ENCODE measurements at places on chromosomes 1 and 21.

DNA sequence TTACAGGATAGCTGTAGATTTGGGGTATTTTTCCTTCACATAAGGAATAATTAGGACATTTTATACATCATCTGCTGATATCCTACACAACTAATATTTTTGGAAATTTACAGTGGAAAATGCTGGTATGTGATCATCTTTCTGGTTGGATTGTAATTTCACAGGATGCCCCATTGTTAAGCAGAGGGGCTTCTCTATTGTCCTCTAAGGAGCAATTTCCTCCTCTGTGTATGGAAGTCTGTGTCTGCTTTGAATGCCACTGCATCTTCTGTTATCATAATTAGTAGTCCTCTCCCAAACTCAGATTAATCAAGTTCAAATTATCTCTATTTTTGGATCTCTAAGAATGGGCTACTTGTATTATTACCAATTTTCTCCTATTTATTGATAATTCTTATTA is 988.1 kb upstream of the B3GALT2 start:
- no peak for DNase-seq

DNA sequence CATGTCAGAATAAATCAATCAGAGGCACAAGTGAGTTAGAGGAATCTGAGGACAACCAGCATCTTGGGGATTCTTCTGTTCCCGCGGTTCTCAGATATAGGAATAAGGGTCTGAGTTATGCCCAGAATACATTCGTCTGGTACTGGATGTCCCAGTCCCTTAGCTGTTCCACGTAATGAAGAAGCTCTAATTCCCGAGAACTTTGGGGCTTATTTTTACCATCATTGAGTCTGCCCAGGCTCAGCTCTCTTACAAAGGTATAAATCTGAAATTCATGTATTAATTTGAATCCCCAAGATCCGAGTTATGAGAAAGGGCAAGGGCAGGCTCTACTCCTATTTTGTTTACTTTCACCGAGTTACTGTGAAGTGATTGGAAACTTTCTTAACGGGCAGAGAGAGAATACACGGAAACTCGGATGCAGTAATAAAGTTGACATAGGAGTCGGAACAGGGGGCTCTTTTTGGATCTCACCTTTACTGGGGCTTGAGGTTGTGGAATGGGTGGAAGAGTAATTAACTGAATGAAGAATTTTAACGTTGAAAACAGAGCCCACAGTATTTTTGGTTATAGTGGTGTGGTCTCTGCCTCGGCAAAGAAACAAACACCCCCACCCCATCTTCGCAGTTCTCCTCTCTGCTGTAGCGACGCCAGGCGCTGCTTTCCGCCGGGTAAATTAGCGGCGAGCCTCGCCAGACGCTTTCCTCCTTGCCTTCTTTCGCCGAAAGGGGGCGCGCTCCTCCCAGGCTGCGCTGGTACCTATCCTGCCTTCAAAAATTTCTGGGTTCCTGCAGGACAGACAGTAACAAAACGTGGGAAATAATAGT is 7.1 kb downstream of the PRRX1 start:
- DNase-seq = peak; percentile 35

DNA sequence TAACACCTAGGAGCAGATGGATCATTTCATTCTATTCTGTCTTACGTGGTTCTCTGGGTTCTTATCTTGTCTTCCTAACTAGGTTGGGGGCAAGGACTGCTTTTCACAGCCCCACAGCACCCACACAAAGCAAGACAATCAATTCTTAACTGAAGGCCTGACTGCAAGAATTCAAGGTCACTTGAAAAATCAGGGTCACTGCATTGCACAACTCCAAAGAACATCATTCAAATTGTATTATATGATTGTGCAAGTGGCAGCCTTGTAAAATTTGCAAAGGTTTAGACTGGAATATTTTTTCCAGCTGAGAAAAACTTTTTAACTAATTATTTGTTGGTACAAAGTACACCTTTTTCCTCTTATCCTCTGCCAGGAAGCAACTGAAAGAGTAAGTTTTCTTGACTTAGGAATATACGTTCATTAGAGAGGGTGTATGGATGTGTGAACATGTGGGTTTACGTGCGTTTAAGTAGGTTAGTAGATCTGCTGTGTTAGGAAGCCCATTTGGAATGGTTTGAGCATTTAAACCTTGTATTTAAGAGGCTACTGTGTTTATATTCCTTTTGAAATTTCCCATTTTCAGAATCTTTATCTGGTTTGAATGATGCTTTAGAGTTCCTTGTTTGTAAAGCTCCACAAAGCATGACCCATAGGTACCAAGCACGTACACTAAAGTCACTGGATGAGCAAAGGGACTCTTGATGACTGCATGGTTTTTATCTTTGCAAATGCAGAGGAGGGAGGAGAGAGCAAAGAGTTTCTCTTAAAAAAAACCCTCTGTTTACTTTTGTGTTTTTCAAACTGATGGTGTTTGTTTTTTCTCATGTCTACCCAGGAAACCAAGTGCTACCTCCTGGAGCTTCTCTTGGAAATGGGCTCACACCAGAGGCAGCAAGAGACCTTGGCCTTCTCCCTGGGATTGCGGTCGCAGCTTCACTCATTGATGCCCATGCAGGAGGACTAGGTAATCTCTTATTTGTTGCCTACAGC is 214.9 kb downstream of the FGGY start:
- no peak for DNase-seq

DNA sequence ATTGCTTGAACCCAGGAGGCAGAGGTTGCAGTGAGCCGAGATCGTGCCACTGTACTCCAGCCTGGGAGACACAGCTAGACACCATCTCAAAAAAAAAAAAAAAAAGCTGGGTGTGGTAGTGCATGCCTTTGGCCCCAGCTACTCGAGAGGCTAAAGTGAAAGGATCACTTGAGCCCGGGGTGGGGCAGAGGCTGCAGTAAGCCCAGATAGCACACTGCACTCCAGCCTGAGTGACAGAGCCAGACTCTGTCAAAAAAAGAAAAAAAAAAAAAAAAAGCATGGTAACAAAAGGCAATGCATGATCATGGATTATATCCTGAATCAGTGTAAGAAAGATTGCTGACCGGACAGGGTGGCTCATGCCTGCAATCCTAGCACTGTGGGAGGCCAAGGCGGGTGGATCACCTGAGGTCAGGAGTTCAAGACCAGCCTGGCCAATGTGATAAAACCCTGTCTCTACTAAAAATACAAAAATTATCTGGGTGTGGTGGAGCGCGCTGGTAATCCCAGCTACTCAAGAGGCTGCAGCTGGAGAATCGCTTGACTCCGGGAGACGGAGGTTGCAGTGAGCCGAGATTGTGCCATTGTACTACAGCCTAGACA is 76.3 kb downstream of the RUSC1 start:
- no peak for DNase-seq

- no peak for DNase-seq
Measured at GRCh38 chr1:237227476-237227875, 185.5 kb downstream of the RYR2 start.

DNA sequence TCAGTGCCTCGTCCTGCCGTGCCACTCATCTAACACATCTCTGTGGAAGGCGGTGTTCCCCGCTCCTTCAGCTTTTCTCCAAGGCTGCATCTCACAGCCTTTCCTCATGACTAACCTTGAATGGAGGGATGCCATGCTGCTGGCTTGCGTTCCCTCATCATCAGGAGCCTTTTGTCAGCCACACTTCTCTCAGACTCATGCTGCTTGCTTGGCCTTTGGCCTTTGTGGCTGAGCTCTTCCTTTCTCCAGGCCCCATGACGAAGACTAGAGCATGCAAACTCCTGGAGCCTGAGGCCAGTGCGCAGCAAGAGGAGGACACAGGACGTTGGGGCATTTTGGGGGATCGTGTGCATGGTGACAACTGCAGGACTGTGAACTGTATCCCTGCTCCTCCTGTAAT is 70.8 kb downstream of the SYT2 start:
- DNase-seq = no peak

- peak; percentile 22 for DNase-seq
Measured at GRCh38 chr1:55140546-55140983, 74.6 kb downstream of the USP24 start.

DNA sequence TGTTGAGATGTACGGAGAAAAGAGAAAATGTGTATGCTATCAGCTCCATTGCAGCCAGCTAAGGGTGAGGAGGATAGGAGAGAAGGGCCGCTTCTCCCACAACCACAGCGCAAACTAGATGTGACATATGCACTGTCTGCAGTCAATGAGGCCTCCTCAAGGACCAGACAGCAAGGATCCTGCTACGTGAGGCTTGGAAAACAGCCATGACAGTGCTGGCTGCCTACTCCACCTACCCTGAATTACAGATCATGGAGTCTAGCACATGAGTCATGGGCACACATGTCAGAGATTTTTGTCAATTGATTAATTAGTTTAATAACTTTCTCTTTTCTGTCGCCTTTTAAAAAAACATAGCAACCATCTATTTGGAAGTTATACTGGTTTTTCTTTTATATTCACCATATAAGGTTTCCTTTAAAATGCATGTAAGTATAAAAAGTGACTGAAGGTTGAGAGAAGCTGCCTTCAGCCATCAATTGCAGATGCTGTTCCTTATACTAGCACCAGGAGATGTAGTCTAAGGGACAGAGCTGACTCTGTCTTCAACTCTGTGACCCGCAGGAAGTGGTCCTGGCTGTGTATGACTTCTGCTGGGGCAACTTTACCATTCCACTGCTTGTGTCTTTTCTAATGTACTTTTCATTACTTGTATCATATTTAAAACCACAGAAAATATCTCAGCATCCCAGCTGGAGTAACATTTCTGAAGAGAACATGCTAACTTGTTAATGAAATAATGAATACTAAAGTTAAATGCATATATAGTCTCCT is 3.1 kb downstream of the VPS26C start:
- no peak for DNase-seq

DNA sequence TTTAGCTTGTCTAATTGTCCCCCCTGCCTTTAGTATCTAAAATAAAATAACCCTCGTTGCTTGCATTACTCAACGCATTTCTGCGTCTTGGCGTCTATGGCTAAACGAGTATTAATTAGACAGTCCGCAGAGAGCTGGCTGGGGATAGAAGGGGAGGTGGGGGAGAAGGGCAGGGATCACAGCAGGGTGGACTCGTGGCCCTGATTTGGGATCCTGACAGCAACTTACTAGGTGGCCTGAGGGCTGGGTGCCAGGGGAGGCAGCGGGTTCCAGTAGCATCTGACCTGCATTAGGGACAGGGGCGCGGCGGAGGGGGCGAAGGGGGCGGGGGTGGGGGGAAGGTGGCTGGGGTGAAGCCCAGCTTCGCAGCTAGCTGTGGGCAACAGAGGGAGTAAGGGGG is 1.1 kb upstream of the BACE2 start:
- DNase-seq = no peak

DNA sequence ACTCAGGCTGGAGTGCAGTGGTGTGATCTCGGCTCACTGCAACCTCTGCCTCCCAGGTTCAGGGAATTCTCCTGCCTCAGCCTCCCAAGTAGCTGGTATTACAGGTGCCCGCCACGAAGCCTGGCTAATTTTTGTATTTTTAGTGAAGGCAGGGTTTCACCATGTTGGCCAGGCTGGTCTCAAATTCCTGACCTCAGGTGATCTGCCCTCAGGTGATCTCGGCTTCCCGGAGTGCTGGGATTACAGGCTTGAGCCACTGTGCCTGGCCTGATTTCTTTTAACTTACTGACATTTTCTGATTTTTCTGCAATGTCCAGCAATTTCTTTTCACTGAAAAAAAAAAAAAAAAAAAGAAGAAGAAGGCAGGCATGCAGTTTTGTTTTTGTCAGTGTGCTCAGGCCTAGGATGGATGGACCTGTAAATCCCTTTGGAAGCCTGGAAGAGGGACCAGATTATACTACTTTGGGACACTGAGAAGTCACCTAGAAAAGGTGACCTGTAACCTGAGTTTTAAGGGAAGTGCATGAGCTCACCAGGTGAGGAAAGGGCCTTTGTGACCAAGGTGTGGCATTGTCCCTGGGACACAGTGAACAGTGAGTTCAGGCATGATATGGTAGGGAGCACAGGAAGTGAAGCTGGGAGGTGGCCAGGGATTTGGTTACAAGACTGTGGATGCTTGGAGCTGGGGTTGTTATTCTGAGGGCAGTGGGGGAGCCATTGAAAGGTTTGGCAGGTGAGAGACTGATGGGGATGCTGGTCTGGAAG is 2.7 kb upstream of the TMEM61 start:
- DNase-seq = no peak

- no peak for DNase-seq
Measured at GRCh38 chr1:174491606-174492005, 43.8 kb downstream of the GPR52 start.

DNA sequence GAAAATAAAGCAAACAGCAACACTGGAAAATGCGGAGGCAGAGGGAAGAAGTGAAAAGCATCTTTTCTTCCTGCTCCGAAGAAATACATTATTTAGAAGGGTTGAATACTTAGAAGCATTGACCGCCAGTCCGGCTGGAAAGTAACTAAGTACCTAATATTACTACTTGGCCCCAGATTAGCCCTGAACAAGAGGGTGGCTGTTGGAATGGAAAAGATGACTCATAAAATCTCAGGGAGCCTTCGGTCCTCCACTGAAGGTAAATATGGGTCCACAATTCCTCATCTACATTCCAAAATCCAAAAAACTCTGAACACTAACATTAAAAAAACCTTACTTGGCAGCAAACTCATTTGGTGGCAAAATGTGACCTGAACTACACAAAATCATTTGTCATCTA is 40.1 kb downstream of the BCAR3 start:
- no peak for DNase-seq

DNA sequence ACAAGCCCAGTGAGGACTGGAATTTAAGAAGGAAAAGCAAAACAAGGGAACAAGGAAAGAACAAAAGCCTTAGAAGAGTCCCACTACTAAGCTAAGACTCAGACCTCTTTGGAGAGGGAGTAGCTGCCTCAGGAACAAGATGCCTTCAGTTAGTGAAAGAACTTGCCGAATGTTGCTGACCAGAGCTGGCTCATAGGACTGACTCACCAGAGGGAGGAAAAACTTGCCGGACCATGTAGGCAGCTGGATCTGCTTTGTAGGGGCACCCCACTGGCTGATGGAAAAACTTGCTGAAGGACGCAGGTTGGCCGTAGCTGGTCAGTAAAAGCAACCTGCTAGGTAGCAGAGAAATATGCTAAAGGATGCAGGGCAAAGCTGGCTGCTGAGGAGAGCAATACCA is 15.3 kb upstream of the ZSWIM5 start:
- DNase-seq = no peak

DNA sequence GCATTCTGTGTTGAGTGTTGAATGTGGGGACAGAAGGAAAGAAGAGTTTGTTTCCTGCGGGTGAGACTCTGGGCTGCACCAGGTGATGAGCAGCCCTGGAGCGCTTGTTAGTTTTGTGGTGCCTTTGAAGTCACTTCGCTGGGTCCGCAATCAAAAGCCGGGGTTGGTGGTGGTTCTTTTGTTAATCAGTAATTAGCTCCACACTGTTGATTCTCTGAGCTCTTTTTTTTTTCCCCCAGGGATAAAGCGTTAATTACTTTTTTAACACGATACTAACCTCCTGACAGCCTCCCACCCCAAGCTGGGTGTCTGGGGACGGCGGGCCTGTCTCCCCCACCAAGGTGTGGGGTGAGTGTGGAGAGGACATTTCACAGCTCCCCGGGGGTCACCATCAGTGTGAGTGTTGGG is 56.6 kb downstream of the AGPAT3 start:
- peak; percentile 10 for DNase-seq

DNA sequence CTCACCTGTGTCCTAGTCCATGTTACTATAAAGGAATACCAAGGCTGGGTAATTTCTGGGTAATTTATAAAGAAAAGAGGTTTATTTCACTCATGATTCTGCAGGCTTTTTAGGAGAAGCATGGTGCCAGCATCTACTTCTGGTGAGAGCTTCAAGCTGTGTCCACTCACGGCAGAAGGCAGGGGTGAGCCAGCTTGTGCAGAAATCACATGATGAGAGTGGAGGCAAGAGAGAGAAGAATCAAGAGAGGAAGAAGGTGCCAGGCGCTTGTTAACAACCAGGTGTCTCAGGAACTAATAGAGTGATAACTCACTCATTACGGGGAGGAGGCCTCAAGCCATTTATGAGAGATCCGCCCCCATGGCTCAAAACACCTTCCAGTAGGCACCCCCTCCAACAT is 67.5 kb upstream of the CD34 start:
- no peak for DNase-seq

All from stimulated activated CD4-positive, alpha-beta T cell treated with anti-CD3 and anti-CD28 coated beads, Interleukin-12 subunit alpha, Interleukin-12 subunit beta, amount 100 ng/mL, for 24 hours (primary cell).